ENCODE measurements at places on chromosomes 2 and 18.

GRCh38 chr18:70216788-70217187 lies 11.3 kb upstream of the RTTN start:
- DNase-seq = no peak

DNA sequence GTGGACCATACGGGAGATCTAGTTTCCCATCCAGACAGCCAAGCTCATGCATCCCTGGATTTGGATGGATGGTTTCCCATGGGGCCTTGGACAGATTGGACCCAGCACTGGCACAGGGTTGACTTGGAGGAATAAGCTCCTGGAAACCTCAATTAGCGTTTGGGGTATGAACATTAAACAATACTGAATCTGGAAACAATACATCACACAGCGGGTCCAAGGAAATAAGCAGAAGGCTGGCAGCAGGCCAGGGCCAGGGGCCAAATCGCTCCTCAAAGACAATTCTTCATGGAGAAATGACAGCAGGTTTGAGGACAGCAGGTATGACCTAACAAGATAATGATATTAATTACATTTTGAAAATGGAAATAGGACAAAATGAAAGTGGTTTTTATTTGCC lies 540.6 kb downstream of the RIT2 start:
- no peak for DNase-seq

DNA sequence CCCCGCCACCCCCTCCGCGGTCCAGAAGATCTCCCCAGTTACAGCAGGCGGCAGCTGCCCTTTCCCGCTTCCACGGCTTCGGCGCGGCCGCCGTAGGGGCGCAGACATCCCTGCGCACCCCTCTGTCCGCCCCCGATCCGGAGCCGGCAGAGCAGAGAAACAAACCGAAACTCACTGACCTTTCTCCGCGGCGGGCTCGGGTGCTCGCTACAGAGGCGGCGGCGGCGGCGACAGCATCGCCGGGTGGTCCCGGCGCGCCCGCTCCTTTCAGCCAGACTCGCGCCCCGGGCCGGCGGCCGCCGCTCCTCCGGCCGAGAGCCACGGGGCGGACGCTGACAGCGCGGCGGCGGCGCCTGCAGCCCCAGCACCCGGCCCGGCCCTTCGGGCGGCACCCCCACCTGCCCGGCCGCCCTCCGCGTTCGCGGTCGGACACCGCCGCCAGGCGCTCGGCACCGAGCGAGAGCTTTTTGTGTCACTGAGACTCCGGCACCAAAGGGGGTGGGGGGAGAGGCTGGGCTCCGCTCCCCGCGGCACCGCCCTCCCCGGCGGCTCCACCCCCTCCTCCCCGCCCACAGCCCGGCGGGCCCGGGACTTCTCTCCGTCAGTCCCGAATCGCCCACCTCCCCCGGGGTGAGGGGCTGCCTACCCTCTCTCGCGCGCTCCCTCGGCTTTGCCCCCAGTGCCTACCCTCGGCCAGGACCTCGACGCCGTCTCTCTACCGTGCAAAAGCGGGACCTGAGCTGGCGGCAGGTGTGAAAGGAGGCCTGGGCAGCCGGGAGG lies 1.4 kb upstream of the RNF152 start:
- DNase-seq = peak; percentile 29

DNA sequence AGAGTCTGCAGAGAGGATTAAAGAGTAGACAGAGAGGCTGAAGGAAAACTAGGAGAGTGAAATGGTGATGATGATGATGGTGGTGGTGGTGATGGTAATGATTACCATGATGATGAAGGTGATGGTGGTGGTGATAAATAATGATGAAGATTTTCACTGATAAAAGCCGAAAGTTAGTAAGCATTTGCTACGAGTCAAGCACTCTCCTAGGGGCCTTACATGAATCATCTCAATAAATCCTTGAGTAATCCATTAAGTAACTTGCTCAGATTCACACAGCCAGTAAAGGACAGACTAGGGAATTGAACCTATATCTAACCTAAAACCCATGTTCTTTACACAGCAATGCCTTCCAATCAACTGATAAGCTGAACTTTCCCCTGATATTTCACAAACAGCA lies 106.7 kb upstream of the PGAP1 start:
- no peak for DNase-seq

DNA sequence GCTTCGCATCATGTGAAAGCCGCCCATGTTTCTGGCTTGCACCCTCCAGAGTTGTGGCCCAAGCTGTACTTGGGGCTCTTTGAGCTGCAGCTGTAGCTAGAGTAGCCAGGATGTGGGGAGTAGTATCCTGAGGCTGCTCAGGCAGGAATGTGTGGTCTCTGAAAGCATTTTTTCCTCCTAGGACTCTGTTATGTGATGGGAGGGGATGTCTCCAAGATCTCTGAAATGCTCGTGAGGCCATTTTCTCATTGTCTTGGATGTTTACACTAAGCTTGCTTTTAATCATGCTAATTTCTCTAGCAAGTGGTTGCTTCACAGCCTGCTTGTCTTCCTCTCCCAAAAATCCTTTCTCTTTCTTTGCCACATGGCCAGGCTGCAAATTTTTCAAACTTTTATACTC lies 687.6 kb downstream of the DCDC2C start:
- no peak for DNase-seq

DNA sequence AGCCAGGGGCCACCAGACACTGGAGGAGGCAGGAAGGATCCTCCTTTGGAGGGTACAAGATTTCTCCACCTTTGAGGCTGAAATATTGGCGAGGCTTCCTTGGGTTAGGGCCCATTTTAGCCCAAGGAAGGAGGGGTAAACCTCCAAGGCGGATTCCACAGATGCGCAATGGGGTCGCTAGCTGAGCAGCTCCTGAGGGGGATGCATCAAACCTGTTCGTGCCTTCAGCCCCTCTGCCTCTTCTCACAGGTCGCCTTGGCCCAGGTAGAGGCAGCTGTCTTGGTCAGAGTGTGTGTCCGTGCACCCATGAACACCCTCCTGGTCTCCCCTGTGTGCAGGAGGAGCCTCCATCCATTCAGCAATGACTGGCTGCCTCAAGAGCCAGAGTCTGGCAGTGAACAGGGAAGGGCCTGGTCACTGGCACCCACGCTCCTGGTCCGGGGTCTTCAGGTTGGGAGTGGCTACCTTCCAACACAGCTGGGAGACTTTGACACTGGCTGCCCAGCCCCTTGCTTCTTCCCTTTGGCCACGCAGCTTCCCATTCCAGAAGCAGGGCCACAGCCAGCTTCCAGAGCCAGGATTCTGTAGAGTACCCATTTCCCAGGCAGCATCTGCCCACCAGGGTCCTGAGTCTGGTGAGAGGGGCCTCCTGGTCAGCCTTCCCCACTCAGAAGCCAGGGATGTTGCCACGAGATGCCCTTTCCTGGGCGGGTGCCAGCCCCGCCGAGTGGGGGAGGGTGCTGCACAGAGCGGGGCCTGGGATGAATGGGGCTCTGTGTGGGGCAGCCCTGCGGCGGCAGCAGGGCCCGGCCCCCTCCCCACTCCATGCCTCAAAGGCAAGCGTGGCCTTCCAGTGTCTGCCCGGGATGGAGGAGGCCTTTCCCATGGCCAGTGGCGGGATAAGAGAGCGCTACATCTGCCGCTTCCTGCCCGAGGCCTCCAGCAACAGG lies 95.8 kb upstream of the GPC1 start:
- DNase-seq = no peak
